ENCODE measurements at places on chromosomes 12 and 14. TPM values are rescaled to one million over a fixed set of nuclear protein-coding genes. Genes with fewer than 3 reads are reported as not detected.

DNA sequence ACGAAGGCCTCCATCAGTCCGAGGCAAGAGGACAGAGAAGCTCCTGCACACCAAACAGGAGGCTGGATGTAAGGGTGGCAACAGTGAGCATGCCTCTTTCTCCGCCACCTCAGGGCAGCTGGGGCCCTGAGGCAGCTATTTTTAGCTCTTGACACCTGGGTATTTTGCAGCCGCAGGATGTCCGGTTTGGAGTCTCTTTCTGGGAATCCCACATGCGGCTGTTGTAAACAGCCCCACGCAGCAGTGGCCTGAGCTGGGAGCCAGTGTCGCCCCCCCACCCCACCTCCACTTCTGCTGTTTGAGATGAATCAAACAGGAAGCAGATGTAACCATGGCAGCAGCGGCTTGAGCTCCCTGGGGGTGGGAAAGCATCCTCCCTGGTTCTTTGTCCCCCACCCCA is 11.7 kb downstream of the HDAC7 start:
- DNase-seq, result peak; percentile 83
- H3K4me3 ChIP-seq, result no peak overlapping the region

DNA sequence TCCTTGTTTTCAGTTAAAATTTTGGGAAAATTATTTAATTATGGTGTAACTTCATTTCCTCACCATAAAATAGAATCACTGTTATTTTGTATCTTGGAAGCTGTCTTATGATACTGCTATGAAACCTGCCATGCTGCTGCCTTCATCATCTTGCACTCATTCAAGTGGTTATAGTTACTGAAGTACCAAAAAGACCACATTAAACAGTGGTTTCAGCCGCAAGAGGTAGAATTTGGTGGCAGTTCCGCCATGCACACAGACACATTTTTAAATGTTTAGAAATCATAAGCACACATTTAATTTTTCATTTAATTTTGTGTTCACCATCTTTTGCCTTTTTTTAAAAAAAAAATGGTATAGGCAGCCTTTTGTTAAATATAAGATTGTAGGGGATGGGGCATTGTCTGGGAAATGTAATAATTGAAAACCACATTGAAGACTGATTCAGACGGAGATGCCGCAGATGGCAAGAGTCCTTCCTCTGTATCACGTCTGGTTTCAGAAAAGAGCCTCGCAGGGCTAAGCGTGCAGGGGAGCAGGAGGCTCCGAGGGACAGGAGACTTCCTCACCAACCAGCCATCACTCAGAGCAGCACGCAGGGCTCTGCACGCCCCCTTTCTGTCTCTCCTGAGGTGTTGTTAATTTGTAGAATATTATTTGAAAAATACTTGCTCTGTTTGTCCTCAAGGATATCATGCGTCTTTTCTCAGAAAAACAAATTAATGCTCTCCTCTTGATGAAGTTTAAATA is 115.2 kb upstream of the PELI2 start:
- no peak overlapping the region for H3K27ac ChIP-seq
- DNase-seq, result no peak
- H3K4me3 ChIP-seq, result no peak overlapping the region
- H3K36me3 ChIP-seq, result no peaks in the 10 kb centered on the region
- H3K4me1 ChIP-seq, result peaks cover 9% of the 10 kb centered on the region

GRCh38 chr12:13074396-13075117 is 28.9 kb downstream of the GSG1 start:
- no peaks in the 10 kb centered on the region for H3K4me1 ChIP-seq
- DNase-seq, result no peak
- no peaks in the 10 kb centered on the region for H3K27me3 ChIP-seq
- H3K27ac ChIP-seq, result no peak overlapping the region
- no peak overlapping the region for H3K4me3 ChIP-seq
- peaks cover 41% of the 10 kb centered on the region for H3K36me3 ChIP-seq

CIROP gene
- total RNA-seq, result not detected

OR4M1 gene
- not detected for total RNA-seq

KRT7 gene
- not detected for total RNA-seq
